ENCODE measurements at places on chromosomes 3 and 15.
A peak's percentile ranks its signal among the peaks of the same experiment; 100 is the strongest.

GRCh38 chr3:22608093-22608492 lies 595.0 kb upstream of the UBE2E2 start:
- DNase-seq, result no peak

GRCh38 chr3:133404920-133405319 lies 5.1 kb downstream of the BFSP2 start:
- no peak for DNase-seq

- no peak for DNase-seq
Measured at GRCh38 chr3:127551178-127551577, 39.4 kb downstream of the TPRA1 start.

- DNase-seq, result no peak
Measured at GRCh38 chr3:2334921-2335320, 236.3 kb downstream of the CNTN4 start.

- peak; percentile 67 for DNase-seq
Measured at GRCh38 chr15:70559265-70560239, 203.8 kb downstream of the UACA start.

All from activated naive CD8-positive, alpha-beta T cell treated with anti-CD3 and anti-CD28 coated beads for 36 hours (primary cell).